Left ventricle myocardium superior (tissue), 1 donor: ENCODE measurements at places on chromosomes 2 and 18. TPM values are rescaled to one million over a fixed set of nuclear protein-coding genes. Genes with fewer than 3 reads are reported as not detected.

Gene HSBP1L1
- total RNA-seq, result 14.5 TPM

DNA sequence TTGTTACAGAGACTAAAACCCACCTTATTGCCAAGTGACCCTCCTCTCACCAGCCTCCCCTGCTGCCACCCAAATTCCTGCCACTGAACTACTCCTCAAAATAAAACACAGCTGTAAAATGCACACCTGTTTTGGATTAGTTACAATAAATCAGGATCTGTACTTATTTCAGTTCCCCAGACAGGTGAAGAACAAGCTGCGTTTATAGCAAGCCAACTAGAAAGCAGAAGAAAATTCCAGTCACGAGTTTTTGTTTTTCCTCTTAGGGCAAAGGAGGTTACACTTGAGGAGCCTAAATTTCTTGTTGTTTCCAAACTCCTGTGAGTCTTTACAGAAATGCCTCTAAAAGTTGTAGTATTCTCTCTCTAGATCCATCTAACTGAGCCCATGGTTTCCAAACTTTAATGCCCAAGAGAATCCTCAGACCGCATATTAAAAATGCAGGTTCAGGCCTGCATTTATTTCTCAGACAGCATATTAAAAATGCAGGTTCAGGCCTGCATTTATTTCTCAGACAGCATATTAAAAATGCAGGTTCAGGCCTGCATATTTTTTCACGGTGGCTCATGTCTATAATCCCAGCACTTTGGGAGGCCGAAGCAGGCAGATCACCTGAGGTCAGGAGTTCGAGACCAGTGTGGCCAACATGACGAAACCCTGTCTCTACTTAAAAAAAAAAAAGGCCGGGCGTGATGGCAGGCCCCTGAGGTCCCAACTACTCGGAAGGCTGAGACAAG, 62.2 kb downstream of the ALPK2 start:
- DNase-seq, result no peak

- DNase-seq, result no peak
These were observed 112.1 kb downstream of the TCF4 start for GRCh38 chr18:55475916-55476315.

- DNase-seq, result no peak
These were observed 71.6 kb upstream of the BCL2L11 start for GRCh38 chr2:111048856-111049768.

- no peak for DNase-seq
These were observed 208.0 kb downstream of the GBX2 start for GRCh38 chr2:235960011-235960715.
